ENCODE measurements at places on chromosomes 16 and 17. TPM values are rescaled to one million over a fixed set of nuclear protein-coding genes. Genes with fewer than 3 reads are reported as not detected.

- DNase-seq = no peak
Measured at GRCh38 chr17:43329183-43329582, 69.6 kb upstream of the ARL4D start.

The ACD gene
- total RNA-seq = 44.2 TPM

The ABCA5 gene
- total RNA-seq = 0.75 TPM

DNA sequence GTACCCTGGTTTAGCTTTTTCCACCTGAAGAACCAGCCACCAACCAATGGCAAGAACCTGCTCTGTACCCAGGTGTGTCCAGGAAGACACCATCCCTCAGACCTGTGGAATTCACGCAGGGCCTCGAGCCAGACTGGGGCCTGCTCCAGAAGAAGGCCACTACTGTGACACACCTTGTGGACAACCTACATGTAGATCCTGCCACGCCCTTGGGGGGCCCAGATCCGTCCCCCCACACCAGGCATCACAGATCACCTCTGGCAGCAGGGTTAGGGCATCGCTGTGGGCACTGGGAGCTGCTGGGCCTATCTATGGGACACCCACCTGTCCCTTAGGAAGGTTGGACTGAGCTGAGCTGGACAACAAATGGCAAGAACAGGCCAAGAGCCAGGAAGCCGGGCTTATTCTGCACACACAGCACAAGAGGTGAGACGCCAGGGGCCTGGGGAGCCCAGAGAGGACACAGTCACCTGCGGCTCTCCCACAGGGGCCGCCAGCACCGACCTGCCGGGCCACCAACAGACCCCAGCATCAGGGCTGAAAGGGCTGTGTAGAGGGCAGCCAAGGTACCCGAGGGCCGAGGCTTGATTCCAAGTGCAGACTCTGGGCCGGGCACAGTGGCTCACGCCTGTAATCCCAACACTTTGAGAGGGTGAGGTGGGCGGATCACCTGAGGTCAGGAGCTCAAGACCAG lies 7.7 kb downstream of the FAAP100 start:
- no peak for DNase-seq

The ZPBP2 gene
- not detected for total RNA-seq

DNA sequence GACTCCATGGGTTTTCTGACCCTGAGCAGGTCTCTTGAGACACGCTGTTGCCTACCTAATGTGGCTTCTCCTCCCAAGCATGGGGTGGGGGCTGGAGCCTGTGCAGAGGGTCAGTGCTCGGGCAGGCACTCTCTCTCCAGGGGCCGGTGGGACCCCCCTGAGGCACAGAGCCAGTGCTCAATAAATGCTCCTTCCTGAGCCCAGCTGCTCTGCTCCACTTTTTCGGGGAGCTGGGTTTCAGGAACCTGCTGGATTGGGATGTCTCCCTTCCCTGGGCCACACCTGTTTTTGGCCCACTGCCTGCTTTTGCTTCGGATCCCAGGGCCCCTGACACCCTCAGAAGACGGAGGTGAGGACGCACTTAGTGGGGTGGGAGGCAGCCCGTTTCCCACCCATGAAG lies 1.3 kb upstream of the TRIM65 start:
- no peak for DNase-seq
